Tracheal epithelial cell (primary cell): ENCODE measurements at places on chromosomes 12 and 14. TPM values are rescaled to one million over a fixed set of nuclear protein-coding genes. Genes with fewer than 3 reads are reported as not detected.

SERPINA4 gene
- 0.24 TPM in 1 of 2 replicates, not detected in the other for total RNA-seq

KLRB1 gene
- not detected in 2 replicates for total RNA-seq

SLC24A4 gene
- not detected in 2 replicates for total RNA-seq

GPX2 gene
- total RNA-seq = 2.2 and 4.3 TPM in 2 replicates

NKX2-8 gene
- total RNA-seq = 0.21 TPM in 1 of 2 replicates, not detected in the other

AMN gene
- total RNA-seq = 0.96 and 4.7 TPM in 2 replicates

PLEKHH1 gene
- 2.9 and 4.0 TPM in 2 replicates for total RNA-seq

FITM1 gene
- total RNA-seq = under 0.01 and 0.24 TPM in 2 replicates

SYT1 gene
- 0.43 and 0.96 TPM in 2 replicates for total RNA-seq

PPM1H gene
- total RNA-seq = 3.4 and 4.8 TPM in 2 replicates

TRIM9 gene
- 0.21 TPM in 1 of 2 replicates, not detected in the other for total RNA-seq

STXBP6 gene
- total RNA-seq = 0.21 TPM in 1 of 2 replicates, not detected in the other

TAS2R7 gene
- not detected in 2 replicates for total RNA-seq

SRGAP1 gene
- 3.1 and 6.6 TPM in 2 replicates for total RNA-seq
